ENCODE measurements at places on chromosomes 13 and 19.
A peak's percentile ranks its signal among the peaks of the same experiment; 100 is the strongest.

DNA sequence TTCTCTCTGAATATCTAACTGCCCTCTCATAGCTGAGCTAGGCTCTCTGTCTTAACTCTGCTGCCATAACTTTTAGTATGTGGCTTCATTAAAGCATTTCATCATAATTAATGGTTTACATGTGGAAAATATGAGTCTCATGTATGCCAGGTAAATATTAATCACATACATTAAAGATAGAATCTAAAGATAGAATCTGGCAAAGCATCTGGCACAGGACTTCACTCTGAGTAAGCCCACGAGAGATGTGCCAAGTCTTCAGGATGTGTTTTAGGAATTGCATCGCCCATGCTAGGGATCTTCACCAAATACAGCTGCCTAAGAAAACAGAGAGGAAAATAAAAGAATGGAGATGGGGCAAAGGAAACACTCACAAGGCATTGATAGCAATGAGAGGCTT, 285.8 kb downstream of the DIAPH3 start:
- no peak for DNase-seq

DNA sequence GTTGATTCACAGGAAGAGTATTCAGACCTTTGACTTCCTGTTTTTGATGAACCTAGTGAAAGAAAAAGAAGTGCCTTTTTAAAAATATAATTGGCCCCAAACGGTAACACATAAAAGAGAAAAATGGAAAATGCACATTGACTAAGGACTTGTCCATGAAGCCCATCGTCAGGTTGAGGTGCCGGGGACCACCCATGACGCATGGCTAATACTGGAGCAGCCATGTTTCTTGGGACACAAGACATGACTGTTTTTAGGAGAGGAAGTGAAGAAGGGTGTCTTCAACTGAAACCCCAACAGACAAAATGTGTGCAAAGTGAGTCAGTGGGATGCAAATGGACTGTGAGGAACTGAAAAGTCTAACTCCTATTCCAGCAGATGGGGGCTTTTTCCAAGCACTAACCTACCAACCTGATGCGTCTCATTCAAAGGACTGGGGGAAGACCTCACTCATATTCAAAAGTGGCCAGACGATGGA, 459.4 kb downstream of the FOXO1 start:
- no peak for DNase-seq

DNA sequence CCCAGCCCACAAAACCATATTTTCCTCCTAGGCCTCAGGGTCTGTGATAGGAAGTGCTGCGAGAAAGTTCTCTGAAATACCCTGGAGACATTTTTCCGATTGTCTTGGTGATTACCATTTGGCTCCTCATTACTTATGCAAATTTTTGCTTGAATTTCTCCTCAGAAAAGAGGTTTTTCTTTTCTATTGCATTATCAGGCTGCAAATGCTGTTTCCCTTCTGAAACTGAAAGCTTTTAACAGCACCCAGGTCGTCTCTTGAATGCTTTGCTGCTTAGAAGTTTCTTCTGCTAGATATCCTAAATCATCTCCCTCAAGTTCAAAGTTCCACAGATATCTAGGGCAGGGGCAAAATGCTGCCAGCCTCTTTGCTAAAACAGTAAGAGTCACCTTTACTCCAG, 434.2 kb downstream of the PCDH20 start:
- DNase-seq = no peak

DNA sequence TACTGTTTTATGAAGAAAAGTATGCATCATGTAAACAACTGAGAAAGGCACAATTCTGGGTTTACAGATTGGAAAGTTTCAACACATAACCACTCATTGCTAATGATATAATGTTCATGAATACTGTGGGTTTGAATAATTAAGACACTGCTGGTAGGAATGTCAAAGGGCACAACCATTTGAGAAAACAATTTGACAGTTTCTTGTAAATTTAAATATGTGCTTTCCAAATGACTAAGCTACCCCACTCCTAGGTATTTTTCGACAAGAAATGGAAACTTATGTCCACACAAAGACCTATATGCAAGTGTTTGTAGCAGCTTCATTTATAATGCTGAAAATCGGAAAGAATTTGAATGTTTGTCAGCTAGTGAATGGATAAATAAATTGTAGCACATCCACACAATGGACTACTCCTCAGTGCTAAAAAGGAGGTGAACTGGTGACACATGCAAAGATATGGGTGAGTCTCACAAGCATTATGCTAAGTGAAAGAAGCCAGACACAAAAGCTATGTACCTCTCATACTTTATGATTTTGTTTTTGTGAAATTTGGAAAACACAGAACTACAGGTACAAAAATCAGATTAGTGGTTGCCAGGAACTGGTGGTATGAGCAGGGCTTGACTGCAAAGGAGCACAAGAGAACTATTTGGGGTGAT, 44.8 kb upstream of the FLT1 start:
- DNase-seq = no peak

DNA sequence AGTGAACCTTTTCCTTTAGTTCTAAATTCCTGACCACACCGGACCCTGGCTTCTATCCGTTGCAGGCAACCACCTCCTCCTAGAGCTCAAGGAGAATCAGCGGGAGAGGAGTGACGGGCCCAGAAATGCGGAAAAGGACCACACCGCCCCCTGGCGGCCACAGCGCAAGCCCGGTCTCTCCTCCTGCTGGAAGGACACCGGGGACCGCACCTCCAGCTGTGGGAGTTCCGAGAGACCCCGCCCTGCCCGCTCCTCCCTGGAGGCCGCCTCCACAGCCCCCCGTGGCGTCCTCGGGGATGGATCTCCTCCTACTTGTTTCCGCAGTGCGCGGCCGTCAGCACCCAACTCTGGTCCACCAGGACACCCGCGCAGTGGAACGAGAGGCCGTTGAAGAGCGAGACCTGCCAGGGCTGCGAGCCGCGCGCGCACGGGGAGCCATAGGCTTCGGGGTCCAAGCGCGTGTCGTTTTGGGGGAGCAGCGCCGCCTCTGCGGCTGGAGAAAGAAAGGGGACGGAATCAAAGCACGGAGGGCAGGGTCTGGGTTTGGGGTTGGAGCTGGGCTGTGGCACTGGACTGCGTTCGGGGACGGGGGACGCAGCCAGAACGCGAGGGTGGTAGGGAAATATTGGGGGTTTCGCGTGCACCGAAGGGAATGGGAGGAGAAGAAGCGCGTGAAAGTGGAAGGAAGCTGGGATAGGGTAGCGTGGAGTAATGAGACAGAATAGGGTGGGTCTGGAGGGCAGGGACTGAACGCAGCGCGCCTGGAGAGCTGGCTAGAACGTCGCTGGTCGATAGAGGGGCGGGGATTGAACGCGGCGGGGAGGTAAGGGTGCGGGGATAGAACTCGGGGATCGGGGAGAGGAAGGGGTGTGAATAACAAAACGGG, 2.5 kb downstream of the KLK10 start:
- peak; percentile 31 for DNase-seq

DNA sequence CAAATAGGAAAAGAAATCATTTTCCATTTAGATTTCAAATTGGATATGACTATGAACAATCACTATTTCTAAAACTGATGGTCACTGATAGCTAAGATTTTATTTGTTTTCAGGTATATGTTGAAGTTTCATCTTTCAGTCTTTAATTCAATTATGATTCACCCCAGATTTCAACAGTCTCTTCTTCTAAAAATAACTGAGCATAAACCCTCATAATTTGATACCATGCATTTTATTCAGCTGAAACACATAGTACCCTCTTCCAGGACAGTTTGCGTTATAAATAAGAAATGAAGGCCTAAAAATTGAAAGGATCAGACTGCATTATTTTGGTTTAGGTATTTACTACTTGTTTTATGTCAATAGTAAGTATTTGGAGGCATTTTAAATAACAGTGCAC, 428.5 kb upstream of the NBEA start:
- DNase-seq = no peak

GRCh38 chr13:100433475-100433874, 155.1 kb downstream of the GGACT start:
- DNase-seq = no peak

- no peak for DNase-seq
Observed at GRCh38 chr13:94710881-94711560, 1.3 kb downstream of the SOX21 start.

GRCh38 chr19:55690109-55690768, 15.2 kb downstream of the EPN1 start:
- DNase-seq = no peak

GRCh38 chr13:92984151-92984550, 242.5 kb upstream of the GPC6 start:
- no peak for DNase-seq

GRCh38 chr13:113759525-113760137, 605 bp downstream of the TMEM255B start:
- DNase-seq = no peak

GRCh38 chr13:39186205-39186875, 148.1 kb downstream of the NHLRC3 start:
- no peak for DNase-seq

GRCh38 chr19:10812196-10812595, 23.8 kb downstream of the TMED1 start:
- no peak for DNase-seq

- DNase-seq = no peak
Observed at GRCh38 chr13:95209109-95209508, 92.1 kb downstream of the ABCC4 start.

GRCh38 chr19:13010038-13010991, 15.0 kb downstream of the NFIX start:
- DNase-seq = no peak

GRCh38 chr13:21344662-21345176, 114.4 kb downstream of the ZDHHC20 start:
- DNase-seq = peak; percentile 44

DNA sequence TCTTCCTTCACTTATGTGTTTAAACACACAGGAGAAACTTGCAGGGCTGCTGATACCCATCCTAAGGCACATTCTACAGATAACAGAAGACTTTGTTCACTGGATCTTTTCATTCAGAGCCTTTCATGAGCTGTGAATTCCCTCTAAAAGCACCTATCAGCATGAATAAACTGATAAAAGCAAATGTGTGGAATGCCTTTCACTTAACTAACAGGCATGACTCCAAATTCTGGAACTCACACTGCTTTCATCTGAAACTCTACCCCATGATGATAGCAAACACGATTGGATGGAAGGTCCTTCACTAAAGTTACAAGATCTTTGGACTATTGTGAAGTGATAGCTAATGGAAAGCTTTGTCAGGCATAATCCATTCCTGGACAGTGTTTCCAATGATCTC, 457.3 kb downstream of the EFNB2 start:
- DNase-seq = no peak

DNA sequence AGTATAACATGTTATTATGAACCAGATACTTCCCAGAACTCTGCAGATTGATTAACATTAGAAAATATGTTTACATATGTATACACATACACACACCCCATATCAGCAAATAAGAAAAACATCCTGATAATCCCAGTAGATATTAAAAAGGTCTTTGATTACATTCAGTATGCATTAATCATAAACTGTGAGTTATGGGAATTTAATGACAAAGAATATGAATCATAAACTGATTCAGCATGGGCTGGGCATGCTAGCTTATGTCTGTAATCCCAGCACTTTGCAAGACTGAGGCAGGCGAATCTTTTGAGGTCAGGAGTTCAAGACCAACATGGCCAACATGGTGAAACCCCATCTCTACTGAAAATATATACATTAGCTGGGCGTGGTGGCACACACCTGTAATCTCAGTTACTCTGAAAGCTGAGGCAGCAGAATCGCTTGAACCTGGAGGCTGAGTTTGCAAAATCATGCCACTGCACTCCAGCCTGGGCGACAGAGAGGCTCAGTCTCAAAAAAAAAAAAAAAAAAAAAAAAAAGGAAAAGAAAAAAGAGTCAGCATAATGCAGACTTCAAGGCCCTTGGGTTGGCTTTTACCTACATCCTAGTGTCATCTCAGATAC, 581.9 kb upstream of the PRR20A start:
- DNase-seq = no peak

- no peak for DNase-seq
Observed at GRCh38 chr13:62113179-62113578, 697.5 kb upstream of the PCDH20 start.

- no peak for DNase-seq
Observed at GRCh38 chr19:13951799-13952153, 533 bp upstream of the DCAF15 start.

DNA sequence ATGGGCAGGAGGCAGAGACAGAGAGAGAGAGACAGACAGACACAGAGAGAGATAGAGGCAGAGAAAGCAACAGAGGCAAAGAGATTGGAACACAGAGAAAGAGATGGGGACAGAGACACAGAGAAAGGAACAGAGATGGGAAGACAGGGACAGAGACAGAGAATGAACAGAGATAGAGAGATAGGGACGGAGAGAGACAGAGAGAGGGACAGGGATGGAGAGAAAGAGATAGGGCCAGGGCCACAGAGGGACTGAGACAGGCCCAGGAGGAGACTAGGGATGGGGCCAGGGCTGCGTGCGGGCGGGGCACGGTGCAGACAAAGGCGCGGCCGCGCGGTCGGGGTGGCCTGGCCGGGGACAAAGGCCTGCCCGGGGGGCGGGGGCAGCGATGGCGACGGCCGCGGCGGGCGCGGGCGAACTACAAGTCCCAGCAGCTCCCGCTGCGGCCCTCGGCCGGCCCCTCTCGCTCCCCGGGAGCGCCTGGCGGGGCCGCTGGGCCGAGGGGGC, at the start of gene ZNF358:
ZNF358 (plus strand) TSS at position 459 of the 507 bp plus-strand sequence. CDS start 3,140 bp downstream, outside the sequence.
- DNase-seq = no peak

DNA sequence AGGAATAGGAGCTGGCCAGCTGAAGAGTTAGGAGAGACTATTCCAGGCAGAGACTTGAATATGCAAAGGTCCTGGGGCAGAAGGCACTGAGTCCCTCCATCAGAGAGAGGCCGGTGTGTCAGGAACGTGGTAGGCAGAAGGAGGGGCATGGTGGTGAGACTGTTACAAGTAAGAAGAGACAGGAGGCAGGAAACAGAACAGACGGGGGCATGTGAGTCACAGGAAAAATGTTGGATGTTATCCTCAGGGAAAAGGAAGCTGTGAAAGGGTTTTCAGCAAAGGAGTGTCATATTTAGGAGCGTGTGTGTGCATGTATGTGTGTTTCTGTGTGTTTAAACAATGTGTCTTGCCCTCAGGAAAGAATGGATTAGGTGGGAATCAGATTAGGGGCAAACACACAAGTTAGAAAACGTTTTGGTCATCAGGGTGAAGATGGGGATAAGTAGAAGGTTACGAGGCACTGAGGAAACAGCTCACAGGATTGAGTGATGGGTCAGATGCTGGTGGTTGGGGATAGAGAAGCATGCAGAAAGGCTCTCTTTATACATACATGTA, 1.1 kb downstream of the EDDM13 start:
- DNase-seq = no peak

DNA sequence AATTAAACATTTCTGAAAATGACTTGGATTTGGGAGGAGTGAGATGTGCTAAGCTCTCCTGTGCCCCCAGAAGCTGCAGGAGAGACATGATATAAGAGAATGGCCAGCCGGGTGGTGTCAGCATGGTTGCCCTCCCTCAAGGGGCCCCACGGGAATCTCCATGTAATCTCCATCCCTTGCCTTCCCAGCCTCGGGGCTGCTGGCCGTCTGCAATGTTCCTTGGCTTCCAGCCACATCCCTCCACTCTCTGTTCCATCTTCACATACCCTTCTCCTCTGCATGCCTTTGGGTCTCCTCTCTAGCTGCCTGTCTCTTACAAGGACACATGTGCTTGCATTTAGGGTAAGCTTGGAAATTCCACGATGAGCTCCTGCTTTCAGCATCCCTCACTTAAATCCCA, 172.0 kb downstream of the TSHZ3 start:
- DNase-seq = no peak

- no peak for DNase-seq
Observed at GRCh38 chr13:90919153-90919552, 428.3 kb upstream of the MIR17HG start.

- no peak for DNase-seq
Observed at GRCh38 chr13:98246538-98247172, 69.6 kb upstream of the RNF113B start.

- DNase-seq = no peak
Observed at GRCh38 chr13:34038541-34039068, 220.7 kb downstream of the RFC3 start.

- DNase-seq = no peak
Observed at GRCh38 chr13:78152415-78152814, 233.8 kb upstream of the EDNRB start.
